Left ventricle myocardium inferior (tissue), 1 donor: ENCODE measurements at places on chromosomes 11 and 22. TPM values are rescaled to one million over a fixed set of nuclear protein-coding genes. Genes with fewer than 3 reads are reported as not detected.

GRCh38 chr22:24997023-24997422 is 44.5 kb downstream of the KIAA1671 start:
- DNase-seq = no peak

GRCh38 chr11:1571760-1572196 is 293 bp downstream of the DUSP8 start:
- DNase-seq = no peak

GRCh38 chr11:87266751-87267150 is 229.0 kb downstream of the TMEM135 start:
- DNase-seq = no peak

DNA sequence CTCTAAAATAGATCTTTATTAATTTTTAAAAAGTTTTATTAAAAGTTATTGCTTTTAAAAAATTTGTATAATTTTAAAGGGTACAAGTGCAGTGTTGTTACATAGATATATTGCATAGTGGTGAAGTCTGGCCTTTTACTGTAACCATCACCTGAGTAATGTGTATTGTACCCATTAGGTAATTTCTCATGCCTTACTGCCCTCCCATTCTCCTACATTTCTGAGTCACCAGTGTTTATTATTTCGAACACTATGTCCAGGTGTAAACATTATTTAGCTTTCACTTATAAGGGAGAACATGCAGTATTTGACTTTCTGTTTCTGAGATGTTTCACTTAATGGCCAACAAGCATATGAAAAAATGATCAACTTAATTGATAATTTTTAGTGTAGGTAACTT is 2.3 kb downstream of the OR51G1 start:
- DNase-seq = no peak

DNA sequence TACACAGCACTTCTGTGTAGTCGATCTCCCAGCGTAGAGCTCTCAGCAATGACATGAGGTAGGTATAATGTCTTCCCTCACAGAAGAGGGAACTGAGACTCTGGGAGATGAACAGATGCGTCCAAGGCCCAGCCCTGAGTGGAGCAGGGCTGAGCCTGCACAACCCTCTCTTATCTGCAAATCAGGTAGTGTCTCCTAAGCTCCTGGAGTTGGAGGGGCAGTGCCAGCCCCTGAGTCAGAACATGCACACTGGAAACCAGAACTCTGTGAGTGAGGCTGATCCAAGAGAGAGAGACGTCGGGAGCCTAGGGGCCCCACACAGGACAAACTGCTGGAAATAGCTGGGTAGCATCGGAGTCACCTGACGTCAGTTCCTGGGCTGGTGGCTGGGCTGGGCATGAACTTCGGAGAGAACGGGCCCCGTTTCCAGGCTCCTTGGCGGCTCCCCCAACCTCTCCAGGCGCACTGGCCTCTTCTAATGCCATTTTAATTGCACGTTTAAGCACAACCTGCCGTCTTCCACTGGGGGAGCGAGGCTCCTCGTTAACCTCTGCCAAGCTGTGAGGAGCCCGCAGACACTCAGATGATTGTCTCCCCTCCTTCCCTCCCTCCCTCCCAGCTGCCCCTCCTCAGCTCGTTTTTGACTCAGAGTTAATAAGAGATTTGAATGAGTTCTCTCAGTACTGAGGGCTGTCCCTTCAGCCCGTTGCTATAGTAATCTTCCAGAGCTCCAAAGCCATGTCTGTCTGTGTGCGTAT is 191.2 kb upstream of the TBCEL start:
- DNase-seq = no peak

GRCh38 chr11:6603287-6604080 is at the start of the genes ILK and RRP8:
Gene ILK (plus strand): TSS chr11:6603774. CDS start chr11:6604272, 498 bp downstream.
Gene RRP8 (minus strand): TSS chr11:6603616. CDS start chr11:6603502, 114 bp downstream.
- peak; percentile 93 for DNase-seq

DNA sequence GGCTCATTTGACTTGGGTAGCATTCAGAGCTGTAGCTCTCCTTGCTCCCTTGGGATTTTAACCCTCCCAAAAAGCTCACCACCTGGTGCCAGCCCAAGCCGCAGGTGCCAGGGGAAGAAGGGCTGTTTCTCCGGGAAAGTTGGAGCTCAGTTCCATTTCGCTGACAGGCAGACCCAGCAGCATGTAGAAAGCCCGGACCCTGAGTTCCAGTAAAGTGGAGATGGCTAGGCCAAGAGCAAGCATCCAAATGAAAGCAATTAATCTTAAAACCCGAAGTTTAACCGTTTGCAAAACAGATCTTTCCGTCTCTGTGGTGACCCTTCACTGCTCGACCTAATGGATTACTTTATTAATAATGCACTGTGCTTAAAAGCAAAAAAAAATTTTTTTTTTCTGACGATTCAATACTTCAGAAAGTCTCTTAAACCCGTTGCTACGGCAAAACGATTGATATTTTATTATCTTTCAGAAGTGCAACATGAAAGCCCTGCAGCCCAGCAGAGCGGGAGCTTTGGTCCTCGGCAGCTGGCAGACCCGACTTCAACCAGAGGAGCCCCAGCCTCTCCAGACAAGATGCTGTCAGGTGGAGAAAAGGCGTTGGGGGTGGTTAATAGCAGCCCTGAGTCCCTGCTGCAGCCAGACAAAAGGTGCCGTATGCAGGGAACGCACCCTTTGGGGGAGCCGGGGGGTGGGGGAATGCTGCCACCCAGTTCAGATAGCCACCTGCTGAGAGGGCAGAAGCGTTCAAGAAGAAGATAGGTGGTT is 3.3 kb downstream of the LMO1 start:
- DNase-seq = no peak

DNA sequence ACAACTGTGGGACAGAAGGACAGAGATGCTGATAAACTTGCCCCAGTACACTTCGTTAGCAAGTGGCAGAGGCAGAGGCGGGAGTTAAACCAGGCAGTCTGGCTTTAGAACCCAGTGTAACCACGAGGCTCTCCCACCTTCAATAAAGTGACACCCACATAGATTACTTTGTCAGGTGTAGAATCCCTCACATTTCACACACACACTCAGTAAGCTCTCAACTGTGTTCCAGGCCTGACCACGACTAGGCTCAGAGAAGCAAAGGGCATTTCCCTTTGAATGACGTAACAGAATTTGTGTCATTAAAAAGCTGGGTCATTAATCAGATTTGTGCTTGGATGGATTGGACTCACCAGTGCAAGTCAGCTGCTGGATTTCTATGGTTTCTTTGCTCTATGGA is 118.3 kb upstream of the RCN1 start:
- no peak for DNase-seq

The ISX gene
- total RNA-seq = not detected

The HBG2 gene
- not detected for total RNA-seq
